NCI-H187 (cell line): ENCODE measurements at places on chromosomes 11 and 22.

- no peak for DNase-seq
Observed at GRCh38 chr11:14424096-14424495, 65.1 kb upstream of the RRAS2 start.

- no peak for DNase-seq
Observed at GRCh38 chr11:19829109-19829837, 116.6 kb downstream of the NAV2 start.

DNA sequence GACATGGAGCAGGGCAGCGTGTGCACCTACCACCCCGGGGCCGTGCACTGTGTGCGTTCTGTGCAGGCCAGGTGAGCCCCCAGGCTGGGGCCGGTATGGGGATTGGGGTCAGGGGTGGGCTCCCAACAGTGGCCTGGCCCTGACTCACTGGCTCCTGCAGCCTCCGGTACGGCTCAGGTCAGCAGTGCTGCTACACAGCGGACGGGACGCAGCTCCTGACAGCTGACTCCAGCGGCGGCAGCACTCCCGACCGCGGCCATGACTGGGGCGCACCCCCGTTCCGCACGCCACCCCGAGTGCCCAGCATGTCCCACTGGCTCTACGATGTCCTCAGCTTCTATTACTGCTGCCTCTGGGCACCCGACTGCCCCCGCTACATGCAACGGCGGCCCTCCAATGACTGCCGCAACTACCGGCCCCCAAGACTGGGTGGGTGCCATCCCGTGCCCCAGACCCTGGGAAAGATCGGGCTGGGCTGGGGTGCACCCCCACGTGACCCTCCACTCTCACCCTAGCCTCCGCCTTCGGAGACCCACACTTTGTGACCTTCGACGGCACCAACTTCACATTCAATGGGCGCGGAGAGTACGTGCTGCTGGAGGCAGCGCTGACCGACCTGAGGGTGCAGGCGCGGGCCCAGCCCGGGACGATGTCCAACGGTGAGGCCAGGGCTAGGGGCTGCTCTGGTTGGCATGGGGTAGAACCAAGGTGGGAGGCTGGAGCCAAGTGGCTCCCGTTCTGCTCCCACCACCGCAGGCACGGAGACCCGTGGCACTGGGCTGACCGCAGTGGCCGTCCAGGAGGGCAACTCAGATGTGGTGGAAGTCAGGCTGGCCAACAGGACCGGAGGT, 4.4 kb downstream of the SUSD2 start:
- no peak for DNase-seq

GRCh38 chr11:71082454-71082853, 169.9 kb downstream of the SHANK2 start:
- DNase-seq: no peak

DNA sequence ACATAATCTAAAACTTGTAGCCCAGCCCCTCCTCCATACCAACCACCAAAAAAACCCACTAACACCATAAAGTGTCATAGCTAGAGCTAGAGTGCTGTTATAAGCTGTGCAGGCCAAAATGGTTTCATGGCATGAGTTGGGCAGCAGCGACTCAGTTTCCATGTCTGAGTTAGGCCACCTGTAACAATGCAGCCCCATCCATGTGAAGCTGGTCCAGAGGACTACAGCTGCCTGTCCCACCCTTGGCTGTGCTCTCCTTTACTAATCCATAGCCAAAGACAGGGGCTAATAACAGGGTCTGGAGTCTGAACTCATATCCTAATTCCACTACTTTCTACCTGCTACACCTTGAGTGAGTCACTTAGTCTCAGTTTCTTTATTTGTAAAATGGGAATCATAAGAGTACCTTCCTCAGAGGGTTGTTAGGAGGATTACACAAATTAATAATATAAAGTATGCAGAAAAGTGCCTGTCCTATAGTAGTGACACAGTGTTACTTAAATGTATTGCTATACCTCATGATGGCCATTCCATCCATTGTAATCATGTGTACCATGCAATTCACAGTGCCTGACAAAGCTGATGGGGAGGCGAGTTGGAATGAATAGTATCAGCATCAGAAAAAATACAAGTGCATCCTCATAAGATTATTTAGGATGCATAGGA, 20.6 kb downstream of the KCNQ1OT1 start:
- DNase-seq: no peak

- no peak for DNase-seq
Observed at GRCh38 chr11:99585606-99586005, 564.9 kb downstream of the CNTN5 start.

DNA sequence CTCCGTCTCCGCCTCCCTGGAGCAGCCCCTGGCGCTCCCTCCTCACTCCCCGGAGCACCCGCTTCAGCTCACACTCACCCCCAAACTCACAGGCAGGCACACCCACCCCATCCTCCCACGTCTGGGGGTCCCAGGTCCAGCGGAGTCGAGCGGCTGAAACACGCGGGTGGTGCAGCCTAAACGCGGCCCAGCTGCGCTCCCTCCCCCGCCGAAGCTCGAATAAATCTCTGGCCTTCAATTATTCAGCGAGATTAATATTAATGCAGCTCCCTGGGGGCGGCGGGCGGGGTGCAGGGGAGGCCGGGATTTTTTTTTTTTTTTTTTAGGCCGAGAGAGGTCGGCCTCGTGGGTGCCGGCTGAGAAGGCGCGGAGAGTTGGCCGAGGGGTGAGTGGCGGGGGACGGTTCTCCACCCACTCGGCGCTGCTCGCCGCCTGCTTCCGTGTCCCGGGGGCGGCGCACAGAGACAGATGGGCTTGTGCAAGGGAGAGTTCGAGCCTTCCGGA, 524 bp upstream of the SLC1A2 start:
- no peak for DNase-seq

DNA sequence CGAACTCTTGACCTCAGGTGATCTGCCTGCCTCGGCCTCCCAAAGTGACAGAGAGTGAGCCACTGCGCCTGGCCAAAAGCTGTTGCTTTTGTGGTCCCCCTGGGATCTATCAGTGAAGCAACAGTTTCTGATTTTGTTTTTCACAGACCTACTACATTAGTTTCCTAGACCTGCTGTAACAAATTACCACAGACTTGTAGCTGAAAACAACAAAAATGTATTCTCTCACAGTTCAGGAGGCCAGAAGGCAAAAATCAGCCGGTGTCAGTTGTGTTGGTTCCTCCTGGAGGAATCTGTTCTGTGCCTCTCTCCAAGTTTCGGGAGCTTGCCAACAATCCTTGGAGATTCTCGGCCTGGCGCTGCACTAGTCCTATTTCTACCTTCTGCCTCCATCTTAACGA, 8.5 kb upstream of the SLC35C1 start:
- no peak for DNase-seq

DNA sequence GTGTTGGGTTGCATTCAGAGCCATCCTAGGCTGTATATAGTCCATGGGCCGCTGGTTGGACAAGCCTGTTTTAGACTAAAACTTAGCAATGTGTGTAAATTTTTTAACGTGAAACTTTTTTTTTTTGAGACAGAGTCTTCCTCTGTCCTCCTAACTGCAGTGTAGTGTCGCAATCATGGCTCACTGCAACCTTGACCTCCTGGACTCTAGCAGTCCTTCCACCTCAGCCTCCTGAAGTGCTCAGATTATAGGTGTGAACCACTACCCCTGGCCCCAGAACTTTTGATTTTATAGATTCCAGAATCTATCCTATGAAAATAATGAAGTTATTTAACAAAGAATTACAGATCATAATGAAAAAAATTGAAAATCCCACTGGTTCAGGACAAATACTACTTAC, 29.9 kb upstream of the PANX2 start:
- DNase-seq: no peak

DNA sequence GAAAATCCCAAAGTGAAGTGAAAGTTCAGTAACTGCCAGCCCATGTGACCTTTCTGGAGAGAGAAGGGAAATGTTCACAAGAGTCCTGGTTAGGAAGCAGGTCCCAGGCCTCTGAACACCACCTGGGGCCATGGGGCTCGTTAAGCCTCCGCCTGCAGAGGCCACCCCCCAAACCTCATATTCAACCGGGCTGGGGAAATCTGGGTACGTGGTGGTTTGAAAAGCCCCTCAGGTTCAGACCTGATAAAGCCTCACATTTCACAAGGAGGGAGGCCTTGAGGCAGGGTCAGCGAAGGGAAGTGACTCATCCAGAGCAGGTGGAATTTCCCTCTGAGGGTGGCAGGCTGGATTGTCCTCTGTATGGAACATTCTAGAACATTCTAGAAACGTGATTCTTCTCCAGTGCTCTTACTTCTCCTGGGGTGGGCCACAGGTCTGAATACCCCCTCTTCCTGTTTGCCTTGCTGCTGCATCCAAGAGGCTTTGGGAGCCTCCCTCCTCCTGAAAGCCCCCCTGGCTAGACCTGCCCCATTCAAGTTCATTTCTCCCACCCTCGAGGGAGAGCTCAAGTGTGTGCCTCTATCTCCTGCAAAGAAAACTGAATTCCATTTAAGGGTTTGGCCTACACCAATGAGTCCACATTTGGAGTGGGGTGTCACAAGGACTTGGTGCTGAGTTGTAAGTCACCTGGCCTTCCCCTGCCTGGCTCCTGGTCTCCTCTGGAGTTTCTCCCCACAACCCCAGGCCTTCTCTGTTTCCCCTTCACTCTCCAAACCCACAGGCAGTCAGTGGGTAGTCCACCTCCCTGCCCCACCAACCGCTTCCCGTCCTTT, 6.3 kb downstream of the FXYD2 start:
- no peak for DNase-seq

GRCh38 chr11:61049063-61049377, 53.3 kb upstream of the CD5 start:
- DNase-seq: no peak

DNA sequence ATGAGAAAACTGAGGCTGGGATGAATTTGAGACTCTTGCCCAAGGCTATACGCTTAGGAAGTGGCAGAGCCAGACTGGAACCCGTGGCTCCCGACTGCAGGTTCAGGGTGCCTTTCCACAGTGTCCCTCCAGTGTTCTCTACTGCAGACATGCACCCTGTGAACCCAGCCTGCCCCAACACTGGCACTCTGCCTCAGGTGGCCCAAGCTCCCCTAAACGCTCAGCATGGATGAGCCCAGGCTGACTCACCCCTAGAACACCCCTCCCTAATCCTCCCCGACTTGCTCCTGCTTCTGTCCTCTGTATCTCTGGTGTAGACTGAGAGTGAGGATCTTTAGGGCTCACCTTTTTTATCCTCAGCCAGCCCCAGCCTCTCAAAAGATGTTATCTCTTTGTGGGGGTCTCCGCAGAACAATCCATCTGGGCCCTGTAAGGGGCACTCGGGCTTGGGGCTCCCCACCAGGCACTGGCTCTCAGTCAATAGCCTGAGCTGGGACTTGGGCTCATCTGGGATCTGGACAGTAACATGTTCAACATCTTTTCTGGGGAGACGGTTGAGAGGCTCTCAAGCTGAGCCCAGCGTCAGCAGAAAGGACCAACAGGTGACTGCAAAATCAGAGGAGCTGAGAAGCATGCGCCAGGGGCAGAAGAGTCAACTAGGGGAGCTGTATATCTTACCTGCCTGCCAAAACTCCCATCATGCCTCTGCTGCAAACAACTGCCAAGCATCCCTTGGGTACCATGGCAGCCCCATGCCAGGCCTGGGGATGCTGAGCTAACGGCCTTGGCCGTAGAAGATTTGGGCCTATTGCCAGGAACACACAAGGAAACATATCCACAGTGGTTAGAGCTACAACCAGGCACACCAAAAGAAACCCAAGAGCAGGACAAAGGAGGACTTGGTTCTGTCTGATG, 176.2 kb downstream of the BUD13 start:
- no peak for DNase-seq

GRCh38 chr22:27335102-27335660, 466.4 kb downstream of the MN1 start:
- no peak for DNase-seq

DNA sequence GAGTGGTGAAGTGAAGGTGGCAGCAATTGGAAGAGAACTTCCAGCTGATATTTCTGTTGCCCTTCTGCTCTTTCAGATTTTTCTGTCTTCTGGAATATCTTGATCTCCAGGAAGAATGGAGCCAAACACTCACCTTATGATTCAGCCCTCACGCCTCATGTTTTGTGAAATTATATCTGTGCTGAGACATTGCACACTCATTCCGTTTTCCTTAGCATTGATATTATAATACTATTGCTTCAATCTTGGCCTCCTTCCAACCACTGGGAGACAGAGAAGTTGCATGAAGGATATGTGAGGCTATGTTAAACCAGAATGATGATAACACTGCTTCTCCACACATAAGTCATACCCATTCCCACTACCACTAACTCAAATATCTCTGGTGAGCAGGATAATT, 177.9 kb downstream of the ETS1 start:
- DNase-seq: no peak

- no peak for DNase-seq
Observed at GRCh38 chr11:9619004-9619403, 44.9 kb upstream of the SWAP70 start.

GRCh38 chr11:76790251-76790650, 7.1 kb downstream of the TSKU start:
- no peak for DNase-seq

GRCh38 chr22:46537946-46538813, 760 bp upstream of the CELSR1 start:
- no peak for DNase-seq

DNA sequence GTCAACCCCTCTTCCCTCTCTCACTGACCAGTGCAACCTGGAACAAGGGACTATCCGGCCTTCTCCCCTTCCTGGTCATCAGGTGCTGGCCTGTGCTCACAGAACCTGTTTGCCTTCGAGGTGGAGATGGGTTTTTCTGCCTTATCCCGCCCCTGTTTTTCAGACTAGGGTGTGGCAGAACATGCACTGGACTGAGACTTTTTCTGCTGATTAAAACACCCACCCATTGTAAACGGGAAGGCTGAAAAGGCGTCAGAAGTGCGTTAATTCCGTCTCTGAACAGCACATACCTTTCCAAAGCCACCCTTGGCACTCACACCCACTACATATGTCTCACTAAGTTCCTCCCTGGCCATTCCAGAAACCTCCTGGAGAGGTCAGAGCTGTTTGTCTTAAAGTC, 4.4 kb upstream of the B3GNT6 start:
- DNase-seq: no peak

- no peak for DNase-seq
Observed at GRCh38 chr11:87213444-87213843, 175.7 kb downstream of the TMEM135 start.

DNA sequence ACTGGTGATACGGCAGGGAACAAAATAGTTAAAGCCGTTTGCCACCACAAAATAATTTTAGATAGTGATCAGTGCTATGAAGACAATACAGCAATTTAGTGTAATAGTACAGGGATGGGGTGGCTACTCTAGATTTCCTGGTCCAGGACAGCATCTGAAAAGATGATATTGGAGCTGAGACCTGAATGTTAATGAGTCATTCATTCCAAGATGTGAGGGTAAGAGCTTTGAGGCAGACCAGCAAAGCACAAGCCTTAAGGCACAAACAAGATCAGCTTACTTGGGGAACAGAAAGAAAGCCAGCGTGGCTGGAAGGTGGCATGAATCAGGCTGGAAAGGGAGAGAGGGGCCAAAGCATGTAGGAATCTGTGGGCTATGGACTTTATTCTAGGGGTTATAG, 132.3 kb downstream of the TRIM44 start:
- no peak for DNase-seq
